Urothelium cell line (cell line): ENCODE measurements at places on chromosomes 13 and 19.

DNA sequence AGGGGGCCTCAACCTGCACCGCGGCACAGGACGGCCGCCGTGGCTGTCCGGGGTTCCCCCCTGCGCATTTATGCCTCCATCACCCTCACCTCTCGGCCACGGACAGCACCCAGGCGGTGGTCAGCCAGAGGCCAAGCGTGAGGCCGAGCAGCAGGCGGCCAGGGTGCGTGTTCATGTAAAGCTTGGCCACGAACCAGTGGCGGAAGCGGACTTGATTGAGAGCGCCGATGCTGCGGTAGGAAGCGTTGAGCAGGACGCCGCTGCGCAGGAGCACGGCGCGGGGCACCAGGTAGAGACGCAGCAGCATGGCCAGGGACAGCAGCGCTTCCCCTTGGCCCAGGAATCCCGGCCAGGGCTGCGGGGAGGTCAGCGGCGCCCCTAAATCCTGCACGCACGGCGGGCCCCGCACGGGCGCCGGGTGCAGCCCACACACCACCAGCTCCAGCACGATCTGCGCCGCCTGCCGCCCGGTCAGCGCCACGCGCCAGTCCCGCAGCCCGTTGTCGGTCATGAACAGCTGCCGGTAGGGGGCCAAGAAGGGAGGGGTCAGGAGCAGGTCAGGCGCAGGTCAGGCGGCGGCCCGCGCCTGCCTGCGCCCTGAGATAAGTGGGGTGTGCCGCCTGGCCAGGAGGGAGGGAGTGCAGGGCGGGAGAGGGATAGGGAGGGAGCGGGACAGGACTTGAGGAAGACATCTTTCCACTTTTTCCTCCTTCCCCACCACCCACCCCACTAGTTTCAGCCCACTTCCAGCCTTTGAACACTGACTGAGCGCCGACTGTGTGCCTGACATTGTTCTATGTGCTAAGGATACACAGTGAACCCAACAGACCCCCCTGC lies 6.5 kb downstream of the KCNN4 start:
- DNase-seq = no peak

DNA sequence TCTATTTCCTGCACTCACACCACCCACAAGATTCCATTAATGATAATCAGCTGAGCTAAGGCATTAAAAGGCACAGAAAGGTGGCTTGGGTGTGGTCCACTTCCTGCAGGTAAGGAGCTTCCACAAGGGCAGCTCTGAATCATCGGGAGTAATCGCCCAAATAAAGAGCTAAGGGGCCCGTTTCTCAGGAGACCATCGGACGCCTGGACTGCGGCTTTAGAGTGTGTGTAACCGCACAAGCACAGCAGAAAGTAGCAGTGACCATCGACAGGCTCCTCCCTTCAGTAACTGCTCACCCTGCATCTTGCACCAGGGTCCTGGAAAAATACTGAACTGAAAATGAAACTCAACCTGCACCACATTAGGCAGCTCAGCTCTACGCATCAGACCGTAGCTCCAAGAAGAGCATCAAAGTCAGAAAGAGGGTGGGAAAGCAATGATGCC lies 6.0 kb downstream of the STK24 start:
- no peak for DNase-seq

DNA sequence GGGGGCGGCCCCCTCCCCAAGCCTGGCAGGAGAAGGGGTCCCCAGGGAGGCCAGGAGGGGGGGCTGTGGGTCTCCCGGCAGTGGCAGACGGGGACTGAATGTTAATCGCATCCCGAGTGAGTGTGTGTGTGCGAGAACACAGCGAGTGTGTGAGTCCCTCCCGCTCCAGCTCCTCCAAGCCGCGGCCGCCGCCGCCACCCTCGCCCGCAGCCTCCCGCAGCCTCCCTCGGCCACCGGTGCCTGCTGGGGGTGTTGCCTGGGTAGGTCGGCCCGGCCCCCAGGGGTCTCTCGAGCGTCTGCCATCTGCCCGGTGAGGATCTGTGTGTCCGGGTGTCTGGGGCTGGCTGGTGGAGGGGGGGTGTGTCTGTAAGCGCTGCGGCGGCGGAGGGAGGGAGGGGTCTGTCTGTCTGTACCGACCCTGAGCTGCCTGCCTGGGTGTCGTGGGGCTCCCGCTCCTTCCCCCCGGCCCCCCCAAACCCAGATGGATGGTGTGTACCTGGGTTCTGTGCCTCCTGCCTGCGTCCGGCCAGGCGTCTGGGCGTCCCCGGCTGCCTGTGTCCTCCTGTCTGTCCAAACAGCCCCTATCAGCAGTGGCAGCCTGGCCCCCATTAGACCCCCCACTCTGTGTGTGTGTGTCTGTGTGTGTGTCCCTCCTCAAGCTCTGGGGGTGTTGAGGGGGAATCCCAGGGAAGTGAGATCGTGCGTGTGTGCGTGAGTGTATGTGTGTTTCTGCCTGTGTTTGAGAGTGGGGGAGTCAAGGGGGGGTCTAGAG lies at the start of gene GRIN2D:
Gene GRIN2D, plus strand, starts transcription at position 110 of the 772 bp plus-strand sequence. CDS start 4,725 bp downstream, outside the sequence.
- DNase-seq = no peak

GRCh38 chr19:39474139-39474620 lies 6.5 kb upstream of the TIMM50 start:
- DNase-seq = peak; percentile 59

DNA sequence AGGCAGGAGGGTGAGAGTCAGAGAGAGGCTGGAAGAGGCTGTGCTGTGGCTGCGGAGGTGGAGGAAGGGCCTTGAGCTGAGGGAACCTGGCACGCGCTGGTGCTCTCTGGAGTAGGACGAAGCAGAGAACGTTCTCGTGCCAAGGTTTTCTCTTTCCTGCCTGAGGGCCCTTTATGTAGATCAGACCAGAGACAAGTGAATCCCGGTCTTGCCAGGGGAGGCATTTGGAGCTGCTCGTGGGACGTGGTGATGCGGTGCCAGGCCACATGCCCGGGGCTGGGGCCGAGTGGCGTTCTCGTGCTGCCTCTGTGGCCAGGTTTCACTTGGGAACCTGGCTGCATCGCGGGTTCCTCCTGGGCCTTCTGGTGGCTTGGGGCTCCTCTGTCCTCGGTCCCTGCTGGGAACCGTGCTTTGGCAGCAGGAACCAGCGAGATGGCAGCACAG lies 54.2 kb downstream of the KDM4B start:
- no peak for DNase-seq

- no peak for DNase-seq
Measured at GRCh38 chr13:39224671-39225240, 186.5 kb downstream of the NHLRC3 start.

DNA sequence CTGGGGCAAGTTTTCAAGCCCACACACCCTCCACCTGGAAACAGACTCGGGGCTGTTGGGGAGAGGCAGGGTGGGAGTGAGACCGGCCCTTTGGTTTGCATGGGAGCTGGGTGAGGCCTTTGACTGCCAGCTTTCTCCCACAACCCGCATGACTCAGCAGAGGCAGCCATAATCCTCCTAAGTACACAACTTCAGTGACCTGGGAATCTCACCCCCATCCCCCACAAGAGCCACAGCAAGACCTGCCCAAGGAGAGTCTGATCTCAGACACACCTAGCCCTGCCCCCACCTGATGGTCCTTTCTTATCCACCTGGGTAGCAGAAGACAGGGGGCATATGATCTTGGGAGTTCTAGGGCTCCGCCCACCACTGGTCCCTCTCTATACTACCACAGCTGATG lies 1615.4 kb downstream of the EFNB2 start:
- no peak for DNase-seq

DNA sequence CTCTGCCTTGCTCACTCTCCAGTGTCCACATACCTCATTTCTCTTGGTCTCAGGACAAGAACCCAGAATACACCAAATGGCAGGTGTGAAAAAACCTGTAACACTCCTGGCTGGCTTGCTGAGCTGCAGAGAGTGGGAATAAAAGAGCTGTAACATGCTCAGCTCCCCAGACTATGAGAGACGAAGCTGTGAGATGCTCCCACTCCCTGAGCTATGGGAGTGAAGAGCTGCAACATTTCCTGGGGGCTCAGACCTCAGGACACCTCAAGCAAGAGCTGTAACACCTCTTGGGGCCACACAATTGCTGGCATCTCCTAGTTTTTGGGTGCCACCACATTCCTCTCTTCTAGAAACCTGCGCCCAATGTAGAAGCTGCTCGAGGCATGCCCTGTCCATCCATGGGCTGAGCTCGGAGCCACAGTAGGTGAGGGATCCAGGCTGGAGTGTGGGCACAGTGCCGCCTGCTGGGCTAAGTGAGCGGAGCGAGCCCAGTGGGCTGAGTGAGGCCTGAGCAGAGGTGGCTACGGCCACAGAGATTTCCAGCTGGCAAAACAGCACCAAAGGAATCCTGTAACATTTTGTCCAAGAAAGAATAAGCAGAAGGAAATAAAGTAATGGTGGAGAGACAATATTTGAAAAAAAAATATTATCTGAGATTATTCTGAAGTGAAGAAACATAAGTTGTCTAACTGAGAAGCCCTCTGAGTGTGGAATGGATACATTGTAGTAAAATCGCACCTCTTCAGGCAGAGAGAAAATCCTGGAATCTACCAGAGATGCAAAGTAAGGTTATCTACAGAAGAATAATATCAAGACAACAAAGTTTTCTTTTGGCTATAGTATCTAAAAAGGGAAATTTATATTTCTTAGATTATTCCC lies 186.2 kb upstream of the PCDH9 start:
- DNase-seq = peak; percentile 13

DNA sequence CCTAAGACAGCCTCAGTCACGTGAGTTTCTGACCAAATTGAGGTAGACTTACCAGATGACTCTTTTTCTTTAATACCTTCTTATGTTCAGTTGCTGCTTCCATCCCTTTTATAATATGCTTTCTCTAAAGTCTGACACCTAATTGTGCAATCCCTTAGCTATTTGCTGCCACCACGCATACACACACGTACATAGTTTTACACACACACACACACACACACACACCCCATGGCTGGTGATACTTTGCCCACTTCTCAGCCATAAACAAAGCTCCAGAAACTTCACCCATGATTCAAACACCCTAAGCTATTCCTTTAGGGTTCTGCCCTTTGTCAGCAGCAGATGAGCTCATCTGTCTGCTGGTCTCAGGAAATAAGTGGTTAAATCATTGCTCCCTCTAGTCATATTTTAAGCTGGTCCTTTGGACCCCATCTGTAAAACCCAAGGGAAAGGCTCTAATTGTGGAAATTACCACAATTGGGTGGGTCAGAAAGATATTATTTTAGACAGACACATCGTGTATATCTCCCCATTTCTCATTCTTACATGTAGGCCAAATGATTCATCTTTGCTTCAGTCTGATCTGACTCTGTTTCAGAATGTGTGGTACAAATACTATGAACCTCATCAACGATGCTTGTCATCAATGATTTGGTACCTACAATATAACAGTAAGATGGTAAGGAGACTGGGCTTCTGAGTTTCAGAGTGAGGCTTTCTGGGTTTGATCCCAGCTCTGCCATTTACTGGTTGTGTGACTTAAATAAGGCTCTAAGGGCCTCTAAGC lies 69.2 kb downstream of the NALCN start:
- DNase-seq = no peak

- DNase-seq = peak; percentile 25
Measured at GRCh38 chr13:44575741-44576350, at the start of gene TSC22D1. Gene TSC22D1 (minus strand): TSS chr13:44576330. CDS start chr13:44576074, 256 bp downstream.

DNA sequence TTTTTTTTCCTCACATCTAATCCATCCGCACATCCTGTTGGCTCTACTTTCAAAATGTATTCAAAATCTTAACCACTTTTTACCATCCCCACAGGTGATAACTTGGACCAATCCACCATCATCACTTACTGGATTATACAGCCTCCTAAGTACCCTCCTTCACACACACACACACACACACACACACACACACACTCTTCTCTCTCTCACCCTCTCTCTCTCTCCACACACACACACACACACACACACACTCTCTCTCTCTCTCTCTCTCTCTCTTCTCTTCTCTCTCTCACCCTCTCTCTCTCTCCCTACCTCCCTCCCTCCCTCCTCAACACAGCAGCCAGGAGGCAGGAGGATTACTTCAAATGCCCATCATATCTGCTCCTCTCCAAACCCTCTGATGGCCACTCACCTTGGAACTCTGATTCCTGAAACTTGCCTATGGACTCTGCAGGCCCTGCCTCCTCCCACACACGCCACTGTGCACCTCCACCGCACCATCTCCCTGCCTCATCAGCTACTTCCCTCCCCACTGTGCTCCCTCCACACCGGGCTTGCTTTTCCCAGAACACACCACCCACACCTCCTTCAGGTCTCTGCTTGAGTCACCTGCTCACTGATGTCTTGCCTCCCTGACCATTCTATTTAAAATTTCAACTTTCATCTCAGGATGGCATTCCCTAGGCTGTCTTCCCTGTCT lies 39.7 kb downstream of the RCBTB2 start:
- DNase-seq = no peak

DNA sequence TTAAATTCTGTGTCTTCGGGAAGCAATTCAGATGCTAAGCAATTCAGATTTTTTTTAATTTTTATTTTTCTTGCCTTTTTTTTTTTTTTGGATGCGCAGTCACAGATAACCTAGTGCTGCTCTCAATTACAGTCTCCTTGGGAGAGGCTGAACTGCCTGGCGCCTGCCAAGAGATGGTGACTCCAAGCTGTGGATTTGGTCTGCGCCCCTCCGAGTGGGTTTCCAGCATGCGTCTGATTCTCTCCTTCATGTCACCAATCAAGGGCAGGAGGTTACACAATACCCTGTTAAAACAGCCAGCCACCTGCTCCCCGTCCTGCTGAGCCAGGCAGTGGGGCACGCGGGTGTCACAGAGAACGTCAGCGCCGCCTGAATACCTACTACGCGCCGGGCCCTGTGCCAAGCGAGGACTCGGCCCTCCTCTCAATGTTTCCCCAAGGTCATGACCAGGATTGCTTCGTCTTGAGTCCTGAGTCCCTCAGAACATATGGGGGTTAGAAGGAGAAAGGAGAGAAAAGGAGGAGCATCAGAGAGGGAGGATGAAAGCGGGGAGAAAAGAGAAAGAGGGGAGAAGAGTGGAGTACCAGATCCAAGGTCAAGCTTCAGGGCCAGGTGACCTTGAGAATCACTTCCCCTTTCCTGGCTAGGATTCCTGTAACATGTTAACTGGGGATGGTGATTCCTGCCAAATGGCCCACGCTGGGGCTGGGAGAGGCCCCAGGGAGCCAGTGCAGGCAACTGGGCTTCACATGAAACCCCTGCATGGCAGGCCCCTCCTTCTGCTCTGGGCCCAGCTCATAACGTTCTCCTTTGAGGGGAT lies 213.6 kb downstream of the URI1 start:
- DNase-seq = no peak

DNA sequence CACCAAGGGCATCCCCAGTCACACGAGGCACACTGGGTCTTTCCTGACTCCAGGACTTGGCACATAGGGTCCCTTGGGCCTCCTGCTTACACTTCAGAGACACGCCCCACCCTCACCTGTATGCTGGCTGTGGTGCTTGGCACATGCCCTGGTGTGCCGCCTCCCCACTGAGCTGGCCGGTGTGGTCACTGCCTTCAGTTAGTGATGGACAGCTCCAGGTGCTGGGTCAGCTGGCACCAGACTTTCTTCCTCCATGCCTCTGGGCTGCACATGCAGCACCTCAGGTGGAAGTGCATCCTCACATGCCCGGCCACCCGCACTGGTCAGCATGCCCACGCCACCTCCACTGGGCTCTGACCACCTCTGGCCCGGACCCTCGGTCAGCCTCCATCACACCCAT lies 52.9 kb downstream of the KLF2 start:
- no peak for DNase-seq
